Activated naive CD8-positive, alpha-beta T cell treated with anti-CD3 and anti-CD28 coated beads, Interleukin-2, amount 50 U/mL, for 24 hours (primary cell): ENCODE measurements at places on chromosomes 2 and 18.
A peak's percentile ranks its signal among the peaks of the same experiment; 100 is the strongest.

DNA sequence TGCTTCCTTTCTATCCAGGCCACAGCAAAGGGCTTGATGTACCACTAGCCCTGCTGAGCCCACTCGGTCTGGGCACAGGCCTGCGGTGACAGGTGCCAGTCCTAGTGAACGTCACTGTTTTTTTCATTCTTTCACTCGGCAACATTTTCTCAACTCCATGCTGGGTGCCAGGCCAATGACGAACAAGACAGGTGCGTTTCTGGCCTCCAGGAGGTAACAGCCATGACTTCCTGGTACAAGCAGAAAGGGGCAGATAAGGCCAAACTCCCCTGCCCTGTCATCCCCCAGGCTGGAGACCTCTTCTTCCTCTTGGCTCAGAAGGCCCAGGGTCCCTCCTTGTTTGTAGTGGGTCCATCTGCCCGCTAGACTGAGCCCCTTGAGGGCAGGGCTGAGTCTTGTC is 55.7 kb upstream of the OTOF start:
- DNase-seq, result no peak

- DNase-seq, result no peak
Observed at GRCh38 chr2:207235621-207236020, 69.9 kb upstream of the KLF7 start.

GRCh38 chr2:177172034-177172880 is 40.3 kb upstream of the HNRNPA3 start:
- no peak for DNase-seq

GRCh38 chr2:74959106-74959751 is 786 bp downstream of the POLE4 start:
- peak; percentile 4 for DNase-seq

- no peak for DNase-seq
Observed at GRCh38 chr18:11672846-11673454, 16.1 kb upstream of the GNAL start.

- peak; percentile 64 for DNase-seq
Observed at GRCh38 chr2:233331536-233331935, 22.8 kb upstream of the DGKD start.

DNA sequence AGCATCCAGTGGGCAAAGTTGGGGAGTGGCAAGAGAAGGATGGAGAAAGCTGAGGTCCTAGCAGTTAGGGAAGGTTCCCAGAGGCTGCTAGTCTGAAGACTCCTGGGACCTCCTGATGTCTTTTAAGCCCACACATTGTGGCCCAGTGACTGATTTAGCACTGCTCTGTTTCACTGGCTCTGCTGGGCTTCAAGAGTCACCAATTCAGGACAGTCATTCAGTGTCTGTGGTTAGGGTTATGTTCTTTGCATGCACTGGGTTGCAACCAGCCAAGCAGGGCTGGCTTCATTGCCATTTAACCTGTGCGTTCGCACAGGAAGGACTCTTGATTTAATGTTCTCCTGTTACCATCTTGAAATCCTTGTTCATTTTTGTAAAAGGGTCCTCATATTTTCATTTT is 199.2 kb downstream of the ICOS start:
- DNase-seq, result no peak

DNA sequence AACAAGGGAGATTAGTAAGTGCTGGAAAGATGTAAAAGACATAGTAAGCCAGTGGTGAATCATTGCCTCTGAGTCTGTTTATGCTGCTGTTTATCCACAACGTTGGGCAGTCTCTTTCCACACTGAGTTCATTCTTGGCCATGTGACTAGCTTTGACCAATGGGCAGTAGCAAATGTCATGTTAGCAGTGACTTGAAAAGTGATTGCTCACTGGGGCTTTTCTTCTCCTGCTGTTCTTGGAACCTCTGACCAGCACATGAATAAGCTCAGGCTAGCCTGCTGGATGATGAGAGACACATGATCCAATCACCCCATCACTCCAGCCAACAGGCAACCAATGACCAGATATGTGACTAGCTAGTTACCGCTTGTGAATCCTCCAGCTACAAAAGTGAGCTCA is 360.4 kb downstream of the SLC4A3 start:
- DNase-seq, result no peak

GRCh38 chr2:75547345-75548035 is 13.2 kb downstream of the EVA1A start:
- no peak for DNase-seq

GRCh38 chr18:31120594-31120993 is 18.4 kb upstream of the DSC2 start:
- DNase-seq, result no peak

DNA sequence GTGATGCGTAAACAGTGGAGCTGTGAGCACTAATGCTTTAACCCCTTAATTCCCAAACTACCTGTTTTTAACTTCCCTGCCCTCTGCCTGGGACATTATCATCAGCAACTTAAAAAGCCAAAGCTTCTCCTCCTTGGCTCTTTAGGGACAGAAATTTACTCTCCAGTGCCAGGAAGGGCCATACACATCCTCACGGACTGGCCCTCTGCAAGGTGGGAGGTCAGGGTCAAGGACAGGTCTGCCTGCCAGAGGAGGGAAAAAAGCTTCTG is 21.5 kb downstream of the KCTD1 start:
- DNase-seq, result no peak

GRCh38 chr2:231666171-231667095 is 41.9 kb upstream of the PTMA start:
- no peak for DNase-seq

DNA sequence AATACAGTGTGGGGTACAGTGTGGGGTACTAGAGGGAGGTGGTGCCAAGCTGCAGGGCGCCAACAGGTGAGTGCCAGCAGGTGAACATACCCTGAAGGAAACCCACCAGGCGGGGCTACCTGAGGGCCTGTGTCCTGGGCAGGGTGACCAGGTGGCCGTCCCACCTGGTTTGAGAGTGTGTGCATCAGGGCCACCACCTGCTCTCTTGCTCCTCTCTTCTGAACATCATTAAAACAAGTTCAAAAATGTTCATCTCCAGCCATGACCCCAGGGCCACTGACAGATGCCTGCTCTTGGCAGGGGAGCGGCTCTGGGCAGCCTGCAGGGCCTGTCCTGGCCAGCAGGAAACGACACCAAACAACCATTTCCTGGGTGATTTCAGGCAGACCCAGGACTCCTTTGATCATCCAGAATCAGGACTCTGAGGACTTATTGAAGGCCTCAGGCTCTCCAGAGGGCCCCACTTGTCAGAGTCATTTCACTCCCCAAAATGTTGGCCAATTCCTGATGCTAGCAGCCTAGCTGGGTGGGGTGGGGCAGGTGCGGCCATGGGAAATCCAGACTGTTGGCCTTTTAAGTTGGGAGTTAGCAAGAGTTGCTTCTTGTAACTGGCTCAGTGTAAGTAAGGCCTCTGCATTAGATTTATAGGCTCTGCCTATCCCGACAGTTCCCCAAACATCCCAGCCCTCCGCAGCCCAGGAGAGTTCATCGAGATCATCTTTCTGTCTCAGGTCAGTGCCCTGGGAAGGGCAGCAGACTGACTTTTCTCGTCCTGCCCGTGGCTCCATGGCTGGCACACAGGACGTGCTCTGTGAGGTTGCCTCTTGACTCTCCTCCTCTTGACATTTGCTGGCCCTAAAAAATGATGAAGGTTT is 111.5 kb upstream of the ZNF236 start:
- DNase-seq, result no peak

DNA sequence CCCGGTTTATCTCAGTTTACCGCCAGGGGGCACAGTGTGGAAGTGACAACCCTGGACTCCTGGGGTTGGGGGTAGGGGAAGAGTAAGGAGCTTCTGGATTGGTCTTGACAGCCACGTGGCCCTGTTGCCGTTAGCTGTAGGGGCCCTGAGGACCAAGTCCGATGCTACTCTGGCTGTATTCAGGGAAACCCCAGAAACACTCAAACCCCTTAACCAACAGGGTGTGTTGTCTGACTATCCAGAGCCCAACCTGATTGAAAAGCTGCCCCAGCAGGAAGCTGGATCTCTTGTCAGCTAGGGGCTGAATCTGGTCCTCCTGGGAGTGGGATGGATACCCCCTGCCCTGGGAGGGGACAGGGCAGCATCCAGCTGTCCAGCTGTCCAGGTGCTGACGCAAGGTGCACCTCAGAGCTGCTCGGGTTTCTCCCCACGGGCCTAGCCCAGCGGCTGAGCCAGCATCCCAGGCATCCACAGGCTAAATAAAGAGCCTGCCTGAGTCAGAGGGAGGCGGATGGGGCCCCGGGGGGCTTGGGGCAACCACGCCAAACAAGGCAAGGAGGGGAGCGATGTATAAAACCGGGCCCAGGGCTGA is 3.1 kb upstream of the GMPPA start:
- DNase-seq, result peak; percentile 73

DNA sequence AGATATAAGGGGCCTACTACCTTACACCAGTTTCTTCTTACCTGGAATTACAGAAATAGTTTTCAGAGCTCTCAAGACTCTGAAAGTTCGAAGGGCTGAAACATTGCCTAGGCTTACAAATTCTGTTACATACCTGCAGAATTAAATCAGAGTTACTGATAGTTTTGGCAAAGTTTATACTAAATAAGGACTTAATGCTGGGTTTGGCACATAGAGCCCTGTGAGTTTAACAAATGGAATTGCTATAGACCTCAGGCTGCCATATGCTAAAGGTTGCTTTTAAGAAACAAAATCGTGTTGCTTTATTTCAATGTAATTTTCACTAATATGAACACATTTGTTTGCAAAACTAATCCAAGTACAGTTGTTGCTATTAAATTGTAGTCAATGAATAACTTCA is 40.1 kb downstream of the SCN3A start:
- DNase-seq, result no peak

DNA sequence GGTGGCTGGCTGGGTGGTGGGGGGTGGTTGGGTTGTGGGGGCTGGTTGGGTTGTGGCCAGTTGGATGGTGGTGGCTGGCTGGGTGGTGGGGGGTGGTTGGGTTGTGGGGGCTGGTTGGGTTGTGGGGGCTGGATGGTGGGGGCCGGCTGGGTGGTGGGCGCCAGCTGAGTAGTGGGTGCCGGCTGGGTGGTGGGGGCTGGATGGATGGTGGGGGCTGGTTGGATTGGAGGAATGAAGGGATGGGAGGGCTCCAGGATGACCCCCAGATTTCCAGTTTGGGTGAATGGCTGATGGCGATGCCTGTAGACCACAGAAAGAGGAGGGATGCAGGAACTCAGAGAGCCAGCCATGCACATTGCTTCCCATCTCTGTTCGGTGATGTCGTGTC is 26.8 kb upstream of the GPR17 start:
- no peak for DNase-seq

- no peak for DNase-seq
Observed at GRCh38 chr18:79484661-79485621, 89.2 kb downstream of the NFATC1 start.

- DNase-seq, result no peak
Observed at GRCh38 chr2:38387887-38388286, 10.8 kb upstream of the ATL2 start.

GRCh38 chr2:71524476-71524875 is 71.1 kb downstream of the DYSF start:
- no peak for DNase-seq

DNA sequence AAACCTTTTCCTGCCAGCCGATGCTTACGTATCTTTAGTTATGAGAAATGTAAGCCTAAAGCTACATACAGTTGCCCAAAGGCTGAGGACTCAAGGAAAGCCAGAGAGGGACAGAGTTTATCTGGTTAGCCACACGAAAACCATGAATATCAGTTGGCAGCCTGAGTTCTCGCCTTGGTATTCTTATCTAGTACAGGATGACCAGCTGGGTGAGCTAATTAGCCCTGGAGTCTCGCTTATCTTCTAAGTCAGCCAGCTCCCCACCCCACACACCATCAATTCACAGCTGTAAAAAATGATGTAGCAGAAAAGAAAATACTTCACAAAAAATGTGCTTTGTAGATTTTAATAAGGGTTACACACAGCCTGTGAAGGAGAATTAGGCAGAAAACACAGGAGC is 617.5 kb upstream of the SOX11 start:
- DNase-seq, result no peak

- no peak for DNase-seq
Observed at GRCh38 chr2:85680707-85681371, 12.8 kb upstream of the SFTPB start.
